ENCODE measurements at places on chromosomes 7 and 10. TPM values are rescaled to one million over a fixed set of nuclear protein-coding genes. Genes with fewer than 3 reads are reported as not detected.

DNA sequence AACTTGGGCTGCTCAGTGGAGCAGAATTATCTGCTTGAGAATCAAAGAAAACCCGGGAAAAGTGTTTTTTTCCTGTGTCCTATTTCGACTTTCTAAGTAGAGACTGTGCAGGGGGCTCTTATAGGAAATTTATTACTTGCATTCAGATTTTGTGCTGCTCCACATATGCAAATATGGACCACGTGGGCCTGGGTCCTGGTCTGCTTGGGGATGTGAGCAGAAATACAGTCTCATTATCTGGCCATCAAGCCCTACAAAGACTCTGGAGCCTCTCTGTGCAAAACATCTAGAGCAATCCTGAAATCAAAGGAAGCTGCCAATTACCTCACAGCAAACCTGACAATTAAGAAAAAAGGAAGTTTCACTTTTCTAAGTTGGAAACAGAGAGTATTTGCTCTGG, 216.9 kb downstream of the LRMDA start:
- no peak for DNase-seq

DNA sequence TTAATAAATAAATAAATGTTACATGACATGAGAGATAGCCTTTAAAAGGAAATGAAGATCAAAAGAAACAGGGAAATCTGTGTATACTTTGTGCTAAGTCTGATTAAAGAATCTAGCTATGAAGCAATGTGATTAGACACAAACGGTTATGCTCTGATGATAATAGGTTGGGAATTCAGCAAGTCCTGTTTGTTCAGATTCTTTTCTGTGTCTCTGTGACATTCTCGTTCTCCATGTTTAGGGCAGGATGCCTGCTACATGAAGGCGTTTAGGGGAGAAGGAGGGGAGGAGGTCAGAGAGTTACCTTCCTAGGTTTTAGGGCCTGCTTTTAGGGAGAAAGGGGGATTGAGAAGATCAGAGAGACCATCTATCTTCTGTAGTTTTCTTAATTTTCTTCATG, 555.3 kb downstream of the DNAJB9 start:
- DNase-seq: no peak

Gene C10orf143
- 11.6 TPM for total RNA-seq

- peak; percentile 48 for DNase-seq
These were observed 687 bp downstream of the EPDR1 start for GRCh38 chr7:37920849-37921805.

Gene ASB15
- not detected for total RNA-seq

DNA sequence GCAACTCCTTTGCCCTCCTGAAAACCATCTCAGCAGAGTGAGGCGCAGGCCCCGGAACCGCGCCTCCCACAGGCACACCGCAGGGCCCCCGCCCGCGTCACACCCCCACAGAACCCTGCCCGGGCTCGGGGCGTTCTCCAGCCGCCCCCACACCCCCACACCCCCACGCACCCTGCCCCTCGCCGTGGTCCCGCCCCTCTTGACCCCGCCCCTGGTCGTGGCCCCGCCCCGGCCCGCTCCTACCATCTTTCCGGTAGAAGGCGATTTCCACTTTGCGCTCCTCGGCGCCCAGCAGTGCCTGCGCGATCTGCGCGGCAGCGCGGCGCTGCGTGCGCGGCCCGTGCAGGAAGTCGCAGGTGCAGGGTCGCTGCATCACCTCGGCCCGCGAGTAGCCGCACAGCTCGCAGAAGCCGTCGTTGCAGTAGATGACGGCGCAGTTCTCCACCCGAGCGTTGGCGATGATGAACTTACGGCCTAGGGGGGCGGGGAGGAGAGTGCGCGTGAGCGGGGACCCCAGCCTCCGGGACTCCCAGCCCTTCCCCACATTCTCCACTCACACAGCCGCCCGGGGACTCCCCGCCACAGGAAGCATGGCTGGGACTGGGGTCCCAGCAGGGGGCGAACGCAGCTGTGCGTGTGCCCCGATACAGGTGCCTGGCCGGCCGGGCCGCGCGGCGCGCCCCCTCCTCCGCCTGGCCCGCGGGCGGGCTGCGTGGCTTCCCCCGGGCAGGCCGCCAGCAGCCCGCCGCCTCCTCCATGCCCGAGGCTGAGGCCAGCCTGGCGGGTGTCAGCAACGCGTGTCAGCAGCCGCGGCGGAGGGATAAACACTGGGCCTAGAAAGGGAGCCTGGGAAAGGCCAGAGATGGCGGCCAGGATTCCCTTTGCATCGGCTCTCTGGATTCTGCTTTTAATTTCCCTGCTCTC, 3.4 kb downstream of the KCNH2 start:
- DNase-seq: no peak

- no peak for DNase-seq
These were observed 106.7 kb downstream of the CYTH3 start for GRCh38 chr7:6165521-6166320.

DNA sequence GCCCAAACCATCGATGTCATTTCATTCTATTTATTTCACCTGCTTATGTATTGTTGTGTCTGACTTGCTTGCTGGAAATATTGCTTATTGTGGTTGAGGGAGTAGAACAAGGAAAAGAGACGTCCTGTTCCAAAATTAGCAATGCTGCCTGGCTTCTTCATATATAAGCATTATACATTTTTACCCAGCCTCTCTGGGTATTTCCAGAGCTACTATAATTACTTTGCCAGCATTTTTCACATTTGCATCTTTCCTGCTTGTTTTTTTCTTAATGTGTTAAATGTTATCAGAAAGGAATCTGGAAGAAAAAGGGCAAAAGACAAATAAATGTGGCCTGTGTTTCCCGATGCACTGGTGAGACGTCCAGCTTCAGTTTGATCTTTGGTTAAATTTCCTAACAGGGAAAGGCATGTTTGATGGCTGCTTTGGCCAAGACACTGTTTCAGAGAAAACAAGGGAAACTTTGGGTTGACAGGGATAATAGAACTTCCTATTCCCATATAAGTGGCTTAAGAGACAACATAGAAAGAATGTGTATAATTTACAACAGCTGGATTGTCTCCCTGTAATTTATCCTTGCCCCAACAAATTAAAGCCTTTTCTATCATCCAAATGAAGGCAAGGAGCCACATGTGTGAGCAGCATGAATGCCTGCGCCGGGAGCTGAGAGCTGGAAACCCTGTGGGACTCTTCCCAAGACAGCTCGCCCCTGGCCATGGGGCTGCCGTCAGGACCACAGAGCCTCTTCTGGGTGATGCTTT, 671.1 kb upstream of the CELF2 start:
- no peak for DNase-seq

Gene UNCX
- total RNA-seq: not detected
